Eye (tissue), 1 donor: ENCODE measurements at places on chromosomes 7 and 10.
A peak's percentile ranks its signal among the peaks of the same experiment; 100 is the strongest.

- DNase-seq, result no peak
These were observed 3.3 kb downstream of the MASTL start for GRCh38 chr10:27158421-27158820.

DNA sequence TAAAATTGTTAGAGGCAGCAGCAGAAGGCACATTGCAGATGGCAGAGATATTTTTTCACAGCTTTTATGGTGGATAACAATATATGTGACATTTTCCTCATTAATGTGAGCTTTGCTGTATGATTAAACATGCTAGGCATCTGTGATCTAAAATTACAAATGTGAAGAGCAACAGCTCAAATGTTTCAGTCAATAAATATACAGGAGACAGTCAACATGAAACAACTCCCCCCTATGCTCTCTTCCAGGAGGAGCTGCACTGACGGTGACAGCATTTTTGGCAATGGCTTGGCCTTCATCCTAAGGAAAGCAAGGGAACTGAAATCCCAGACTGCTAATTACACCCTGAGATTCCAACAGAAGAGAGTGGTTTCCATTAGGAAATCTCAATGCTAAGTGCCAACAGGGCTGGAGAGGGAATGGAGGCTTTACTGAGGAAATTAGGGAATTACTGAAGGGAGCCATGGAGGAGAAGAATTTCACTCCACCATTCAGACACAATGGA is 51.4 kb upstream of the GRB10 start:
- DNase-seq, result no peak

GRCh38 chr7:138000081-138000701 is 1.7 kb downstream of the CREB3L2 start:
- DNase-seq, result peak; percentile 91

GRCh38 chr7:46565253-46566096 is 644.4 kb upstream of the IGFBP3 start:
- no peak for DNase-seq

- no peak for DNase-seq
These were observed 82.3 kb downstream of the LHFPL3 start for GRCh38 chr7:104410742-104411141.

- no peak for DNase-seq
These were observed 417.8 kb downstream of the PARD3 start for GRCh38 chr10:34397324-34397723.

DNA sequence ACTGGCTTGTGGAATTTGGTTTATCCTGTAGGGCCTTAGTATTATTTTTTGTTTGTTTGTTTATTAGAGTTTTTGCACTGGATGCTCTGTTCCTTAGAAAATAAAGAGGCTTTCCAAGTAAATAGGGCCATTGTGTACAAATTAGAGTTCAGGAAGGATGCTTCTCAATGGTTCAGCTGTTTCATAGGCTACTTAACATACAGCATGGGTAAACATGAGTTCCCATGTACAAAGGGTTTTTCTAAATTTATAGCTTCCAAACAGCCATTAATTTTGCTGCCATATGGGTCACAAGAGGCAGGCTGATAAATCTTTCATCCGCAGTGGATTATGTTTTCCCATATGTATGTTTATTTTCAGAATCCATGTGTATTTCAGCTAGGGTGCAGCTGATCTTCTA is 121.6 kb upstream of the WDR11 start:
- no peak for DNase-seq

DNA sequence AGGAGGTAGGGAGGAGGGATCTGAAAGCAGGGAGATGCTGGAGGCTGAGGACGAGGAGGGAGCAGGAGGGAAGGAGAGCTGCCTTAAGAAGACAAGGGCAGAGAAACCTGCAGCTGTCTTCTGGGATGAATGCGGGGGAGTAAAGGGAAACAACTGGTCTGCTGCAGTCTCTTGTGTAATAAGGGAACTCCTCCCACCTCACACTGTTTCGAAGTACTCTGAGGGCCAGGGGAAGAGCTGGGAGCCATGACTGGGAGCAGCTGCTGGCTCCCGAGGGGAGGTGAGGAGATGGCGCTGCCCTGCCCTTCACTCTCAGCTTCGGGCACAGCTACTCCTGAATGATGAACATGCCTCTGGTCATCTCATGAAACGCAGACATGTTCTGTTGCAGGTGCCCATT is 65.1 kb downstream of the CLEC2L start:
- peak; percentile 19 for DNase-seq

- DNase-seq, result no peak
These were observed 3.0 kb upstream of the HOXA2 start for GRCh38 chr7:27105301-27106031.

DNA sequence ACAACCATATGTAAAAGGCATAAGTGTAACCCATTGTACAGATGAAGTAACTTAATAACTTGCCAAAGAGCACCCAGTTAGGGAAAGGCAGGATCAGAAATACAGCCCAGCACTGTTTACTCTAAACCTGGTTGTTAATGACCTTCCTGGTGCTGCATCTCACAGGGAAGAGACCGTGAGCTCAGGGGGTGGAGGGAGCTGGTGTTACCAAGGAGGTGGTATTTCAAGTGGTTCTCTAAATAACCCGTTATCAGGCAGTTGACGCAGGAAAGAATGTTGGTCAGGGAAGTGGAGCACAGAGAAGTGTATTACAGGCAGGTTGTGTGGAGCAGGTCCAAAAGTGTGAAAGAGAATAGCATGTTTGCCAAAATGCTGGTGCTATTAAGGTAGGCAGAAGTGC is 4.4 kb upstream of the ST7 start:
- DNase-seq, result no peak

DNA sequence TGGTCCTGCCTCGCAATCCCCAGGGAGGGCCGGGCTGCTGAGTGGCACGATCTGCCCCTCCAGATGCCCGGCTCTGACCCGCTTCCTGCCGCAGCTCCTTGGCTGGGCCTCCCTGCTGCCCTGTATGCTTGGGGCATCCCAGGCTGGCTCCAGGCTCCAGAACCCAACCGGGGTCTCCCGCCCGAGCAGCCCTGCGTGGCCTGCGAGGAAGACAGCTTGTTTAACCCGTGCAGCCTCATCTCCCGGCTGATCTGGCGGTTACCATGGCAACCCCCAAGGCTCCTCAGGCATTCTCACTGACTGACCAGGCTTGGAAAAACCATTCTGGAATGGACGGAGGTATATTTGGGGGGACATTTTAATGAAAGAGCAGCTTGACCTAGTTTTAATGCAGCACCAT is 232.4 kb upstream of the MYO3A start:
- peak; percentile 80 for DNase-seq

- DNase-seq, result no peak
These were observed 17.6 kb downstream of the LIMK1 start for GRCh38 chr7:74101061-74101681.

DNA sequence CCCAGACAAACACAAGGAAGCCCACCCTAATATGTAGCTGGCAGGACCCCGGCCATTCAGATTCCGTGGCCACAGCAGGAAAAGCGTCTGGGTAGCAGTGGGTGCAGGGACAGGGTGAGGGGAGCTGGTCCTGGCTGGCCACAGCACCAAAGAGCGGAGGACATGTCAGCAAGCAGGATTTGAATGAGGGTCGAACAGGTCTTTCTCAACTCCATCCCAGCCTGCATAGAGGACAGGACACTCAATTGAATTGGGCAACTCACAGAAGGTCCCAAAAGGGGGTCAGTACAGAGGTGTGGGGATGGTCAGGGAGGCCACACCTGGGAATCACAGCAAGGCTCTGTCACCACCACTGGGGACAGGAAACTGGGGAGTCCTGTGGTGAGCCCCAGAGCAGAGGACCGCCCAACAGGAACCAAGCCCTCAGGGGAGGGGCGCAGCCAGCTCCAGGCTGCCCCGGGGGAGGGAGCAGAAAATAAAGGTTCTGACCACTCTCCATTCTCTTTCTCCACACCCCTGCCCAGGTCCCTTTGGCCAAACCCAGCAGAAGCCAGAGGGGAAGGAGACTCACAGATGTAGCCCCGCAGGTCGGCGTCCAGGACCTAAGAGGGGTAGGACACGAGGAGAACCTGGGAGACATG is 108.7 kb upstream of the PPP2R2D start:
- no peak for DNase-seq

- no peak for DNase-seq
These were observed 1.6 kb downstream of the LRRD1 start for GRCh38 chr7:92177362-92177761.

DNA sequence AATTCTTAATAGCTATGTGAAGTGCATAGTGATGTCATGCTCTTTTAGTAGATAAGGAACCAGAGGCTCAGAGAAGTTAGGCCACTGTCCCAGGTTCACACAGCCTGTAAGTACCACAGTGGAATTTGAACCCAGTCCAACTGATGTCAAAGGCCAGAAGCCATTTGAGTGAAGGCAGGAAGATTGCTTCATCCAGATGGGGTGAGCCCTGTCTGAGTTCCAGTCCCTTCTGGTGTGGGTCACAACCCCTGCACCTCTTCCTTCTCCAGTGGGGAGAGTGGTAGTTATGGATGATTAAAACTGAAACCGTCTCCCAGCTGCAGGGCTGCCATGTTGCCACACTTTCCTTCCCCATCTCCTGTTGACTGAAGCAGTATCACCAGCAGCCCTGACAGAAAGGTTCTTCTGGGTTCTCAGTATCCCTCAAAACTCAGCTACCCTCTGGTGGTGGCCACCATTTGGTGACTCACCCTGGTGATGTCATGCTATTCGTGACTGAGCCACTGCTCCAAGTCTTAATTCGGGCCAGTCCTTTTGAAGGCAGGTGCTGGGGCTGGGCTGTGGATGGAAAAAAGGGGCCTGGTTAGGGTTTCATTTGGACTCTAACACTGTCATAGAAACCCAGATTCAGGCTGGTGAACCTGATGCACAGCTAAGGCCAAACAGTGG is 1.5 kb upstream of the C10orf95 start:
- no peak for DNase-seq

DNA sequence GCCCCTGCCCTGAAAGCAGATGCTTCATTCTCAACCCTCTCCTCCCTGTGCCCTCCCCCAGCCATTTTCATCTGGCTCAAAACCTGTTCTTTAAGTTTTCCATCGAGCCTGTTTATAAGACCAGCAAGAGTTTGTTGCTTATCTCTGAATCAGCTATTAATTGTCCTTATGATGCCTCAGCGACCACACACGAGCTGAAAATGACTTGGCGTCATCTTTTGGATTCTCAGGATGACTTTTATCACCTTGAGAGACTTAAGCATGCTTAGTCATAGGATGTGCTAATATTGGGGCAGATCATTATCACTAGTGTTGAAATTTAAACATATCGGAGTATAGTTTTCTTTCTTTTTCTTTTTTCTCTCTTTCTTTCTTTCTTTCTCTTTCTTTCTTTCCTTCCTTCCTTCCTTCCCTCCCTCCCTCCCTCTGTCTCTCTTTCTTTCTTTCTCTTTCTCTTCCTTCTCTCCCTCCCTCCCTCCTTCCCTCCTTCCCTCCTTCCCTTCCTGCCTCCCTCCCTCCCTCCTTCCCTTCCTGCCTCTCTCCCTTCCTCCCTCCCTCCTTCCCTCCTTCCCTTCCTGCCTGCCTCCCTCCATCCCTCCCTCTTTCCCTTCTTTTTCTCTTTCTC is 184.5 kb downstream of the PHTF2 start:
- no peak for DNase-seq

DNA sequence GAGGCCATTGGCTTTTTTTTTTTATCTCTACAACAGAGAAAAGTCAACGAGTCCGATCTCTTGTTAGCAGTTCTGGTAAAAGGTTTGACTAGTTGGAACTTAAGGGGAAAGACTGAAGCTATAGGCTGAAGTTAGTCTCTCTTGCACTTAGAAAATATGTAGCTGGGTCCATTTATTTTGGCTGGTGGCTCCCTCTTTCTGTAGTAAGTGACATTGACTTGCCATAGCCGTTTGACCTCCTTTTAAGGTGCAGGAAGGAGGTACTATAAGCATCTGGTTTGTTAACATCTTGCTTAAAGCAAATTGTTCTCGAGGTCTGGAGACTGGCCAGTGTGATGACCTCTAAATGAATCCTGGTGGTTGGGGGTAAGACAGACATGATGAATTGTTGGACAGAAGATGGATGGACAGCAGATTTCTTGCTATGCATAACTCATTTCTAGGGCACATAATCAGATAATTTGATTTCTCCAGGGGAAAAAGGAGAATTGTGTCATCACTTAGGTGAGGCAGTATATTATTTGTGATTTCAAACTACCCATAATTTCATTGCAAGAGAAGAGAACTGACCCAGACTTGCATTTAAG is 356.3 kb upstream of the GALNT17 start:
- DNase-seq, result no peak

GRCh38 chr10:118944959-118945633 is 84.4 kb upstream of the NANOS1 start:
- no peak for DNase-seq

- no peak for DNase-seq
These were observed 36.3 kb upstream of the RNF32 start for GRCh38 chr7:156604311-156604710.

- DNase-seq, result no peak
These were observed 39.2 kb upstream of the DNAJC1 start for GRCh38 chr10:22042557-22043326.

- no peak for DNase-seq
These were observed 35.0 kb upstream of the ZNF32 start for GRCh38 chr10:43683451-43684291.

DNA sequence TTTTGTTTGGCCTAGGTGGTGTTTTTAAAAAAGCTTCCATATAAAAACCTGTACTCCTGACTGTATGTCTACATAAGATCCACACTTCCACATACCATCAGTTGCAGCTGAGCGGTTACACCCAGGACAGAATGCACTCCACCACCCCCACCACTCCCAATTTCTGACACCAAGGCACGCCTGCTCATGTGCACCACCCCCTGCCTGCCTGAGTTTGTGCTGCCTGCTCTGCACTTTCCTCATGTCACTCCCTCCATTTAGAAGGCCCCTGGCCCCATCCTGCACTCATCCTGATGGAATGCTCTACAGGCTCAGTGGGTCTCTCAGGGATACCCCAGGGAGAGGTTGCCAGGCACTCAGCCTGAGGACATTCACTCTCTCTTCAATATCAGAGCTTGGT is 6.5 kb downstream of the VPS41 start:
- no peak for DNase-seq

DNA sequence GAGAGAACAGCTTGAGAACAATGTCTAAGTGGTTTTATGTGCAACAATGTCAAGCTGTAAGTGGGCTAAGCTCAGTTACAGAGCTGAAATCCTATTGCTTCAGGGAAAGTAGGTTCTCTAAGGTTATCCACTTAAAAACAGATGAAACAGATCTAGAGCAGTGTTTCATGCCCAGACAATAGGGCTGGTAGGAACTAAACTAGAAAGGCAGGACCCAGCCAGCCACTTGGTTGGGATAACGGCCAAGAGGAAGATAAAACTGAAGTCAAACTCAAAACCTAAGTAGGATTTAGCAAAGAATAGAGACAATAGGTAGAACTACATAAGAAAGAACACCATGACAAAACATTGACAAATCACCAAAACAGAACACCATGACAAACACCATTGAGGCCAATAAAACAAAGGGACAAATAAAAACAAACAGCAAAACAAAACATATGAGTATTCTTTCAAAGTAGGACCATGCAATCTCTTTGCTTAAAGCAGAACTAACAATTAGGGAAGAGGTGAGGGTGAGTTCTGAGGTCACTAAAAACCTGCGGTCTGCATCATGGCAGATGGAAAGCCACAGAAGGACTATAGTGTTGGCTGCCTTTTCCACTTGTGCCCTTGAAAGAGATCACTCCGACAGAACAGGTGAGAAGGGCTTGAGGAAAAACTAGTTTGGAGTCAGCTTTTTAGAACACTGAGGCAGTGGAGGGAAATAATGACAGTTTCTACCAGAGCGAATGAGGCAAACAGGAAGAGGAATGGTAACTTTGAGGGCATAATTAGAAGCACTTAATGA is 81.0 kb downstream of the HGF start:
- no peak for DNase-seq

GRCh38 chr7:69272101-69272500 is 326.2 kb upstream of the AUTS2 start:
- DNase-seq, result no peak
